ENCODE measurements at places on chromosomes 6 and 20.

GRCh38 chr6:36838896-36839748 lies at the start of gene CPNE5:
Gene CPNE5, minus strand, starts transcription at chr6:36839444. Its CDS starts 67 bp downstream, at chr6:36839377.
- H3K27me3 ChIP-seq, result no peaks in the 10 kb centered on the region
- peaks cover 45% of the 10 kb centered on the region for H3K4me1 ChIP-seq
- peak within 1 kb of the TSS; percentile 69 for H3K27ac ChIP-seq
- no peak for DNase-seq
- H3K36me3 ChIP-seq, result no peaks in the 10 kb centered on the region

DNA sequence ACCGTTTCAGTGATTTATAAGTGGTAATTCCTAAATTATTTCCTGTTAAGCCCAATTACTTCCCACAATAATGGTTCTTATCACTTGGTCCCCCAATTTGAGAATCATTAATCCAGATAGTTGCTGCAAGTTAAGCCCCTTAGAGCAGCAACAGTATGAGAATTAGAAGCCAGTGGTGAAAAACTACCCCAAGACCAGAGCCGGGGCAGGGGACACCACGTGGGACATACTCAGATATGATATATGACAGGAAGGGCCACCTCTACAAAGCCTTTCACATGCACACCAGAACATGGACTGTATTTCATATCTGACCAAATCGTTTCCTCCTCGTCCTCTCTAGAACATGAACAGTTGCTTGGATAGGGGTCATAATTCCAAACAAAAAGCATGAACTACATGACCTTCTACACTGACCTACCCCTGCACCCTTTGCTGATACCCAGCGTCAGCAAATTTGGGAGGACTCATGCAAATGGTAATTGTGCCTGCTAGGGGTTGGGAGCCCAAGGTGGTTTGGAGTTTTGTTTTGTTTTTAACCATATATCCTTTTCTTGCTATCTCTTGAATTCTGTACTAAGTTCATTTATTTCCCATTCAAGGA lies 3.9 kb downstream of the JAG1 start:
- peak overlapping the region; percentile 95 for H3K27ac ChIP-seq
- peaks cover 49% of the 10 kb centered on the region for H3K4me1 ChIP-seq
- no peaks in the 10 kb centered on the region for H3K27me3 ChIP-seq
- DNase-seq, result no peak
- H3K36me3 ChIP-seq, result no peaks in the 10 kb centered on the region
- peak overlapping the region; percentile 81 for H3K4me3 ChIP-seq

DNA sequence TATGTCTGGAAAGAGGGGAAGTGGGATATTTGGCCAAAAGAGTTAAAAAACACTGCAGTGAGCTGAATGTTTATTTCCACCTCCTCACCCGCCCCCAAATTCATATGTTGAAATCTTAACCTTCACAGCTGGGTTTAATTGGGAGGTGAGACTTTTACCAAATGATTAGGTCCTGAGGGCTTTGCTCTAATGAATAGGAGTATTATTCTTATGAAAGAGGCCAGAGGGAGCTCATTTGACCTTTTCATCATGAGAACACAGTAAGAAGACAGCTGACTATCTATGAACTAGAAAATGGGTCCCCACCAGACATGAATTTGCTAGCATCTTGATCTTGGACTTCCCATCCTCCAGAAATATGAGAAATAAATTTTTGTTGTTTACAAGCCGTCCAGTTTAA lies 1028.9 kb downstream of the PHF3 start:
- no peak overlapping the region for H3K27ac ChIP-seq
- no peaks in the 10 kb centered on the region for H3K4me1 ChIP-seq

GRCh38 chr6:617456-618100 lies 39.3 kb downstream of the HUS1B start:
- H3K36me3 ChIP-seq, result peaks cover 8% of the 10 kb centered on the region
- DNase-seq, result peak; percentile 54
- H3K4me1 ChIP-seq, result peaks cover 7% of the 10 kb centered on the region
- no peak overlapping the region for H3K27ac ChIP-seq
- no peaks in the 10 kb centered on the region for H3K27me3 ChIP-seq
- H3K4me3 ChIP-seq, result no peak overlapping the region

GRCh38 chr6:149545258-149545753 lies 537 bp downstream of the PPIL4 start:
- no peaks in the 10 kb centered on the region for H3K27me3 ChIP-seq
- H3K4me1 ChIP-seq, result peaks cover 22% of the 10 kb centered on the region
- no peak for DNase-seq
- H3K36me3 ChIP-seq, result peaks cover 7% of the 10 kb centered on the region
- peak overlapping the region; percentile 87 for H3K27ac ChIP-seq

DNA sequence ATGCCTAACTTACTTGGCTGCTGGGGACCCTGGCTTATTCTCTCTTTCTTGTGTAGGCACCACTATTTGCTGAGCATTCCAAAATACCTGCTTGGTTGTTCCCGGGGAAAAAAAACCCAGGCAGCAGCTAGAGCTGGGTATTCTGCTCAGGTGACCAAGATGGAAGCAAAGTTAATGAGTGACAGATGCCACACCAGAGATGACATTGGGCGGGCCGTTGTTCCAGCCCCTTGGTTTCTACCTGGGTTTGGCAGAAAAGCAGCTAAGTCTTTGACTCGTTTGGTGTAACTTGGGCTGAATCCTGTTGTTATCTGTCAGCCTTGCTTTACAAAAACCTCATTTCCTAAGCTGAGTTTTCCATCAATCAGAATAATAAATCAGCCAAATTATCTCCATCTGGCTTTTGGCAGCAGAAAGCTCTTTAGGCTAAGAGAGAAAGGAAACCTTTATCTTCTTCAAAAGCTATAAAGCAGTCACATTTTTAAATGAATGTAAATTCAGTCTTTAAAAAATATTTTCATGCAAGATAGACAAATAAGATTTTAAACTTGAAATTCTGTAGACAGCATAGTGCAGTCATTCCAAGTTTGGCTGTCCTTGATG lies 202.0 kb upstream of the GMDS start:
- no peak overlapping the region for H3K4me3 ChIP-seq
- H3K36me3 ChIP-seq, result no peaks in the 10 kb centered on the region
- H3K27ac ChIP-seq, result no peak overlapping the region
- H3K27me3 ChIP-seq, result no peaks in the 10 kb centered on the region

- no peaks in the 10 kb centered on the region for H3K36me3 ChIP-seq
- no peaks in the 10 kb centered on the region for H3K27me3 ChIP-seq
- no peak for DNase-seq
- H3K4me3 ChIP-seq, result no peak overlapping the region
These were observed 776.4 kb downstream of the C6orf118 start for GRCh38 chr6:164533045-164533362.

All from gastrocnemius medialis (tissue), 4 donors.